ENCODE measurements at places on chromosomes 2 and 18. TPM values are rescaled to one million over a fixed set of nuclear protein-coding genes. Genes with fewer than 3 reads are reported as not detected.

DNA sequence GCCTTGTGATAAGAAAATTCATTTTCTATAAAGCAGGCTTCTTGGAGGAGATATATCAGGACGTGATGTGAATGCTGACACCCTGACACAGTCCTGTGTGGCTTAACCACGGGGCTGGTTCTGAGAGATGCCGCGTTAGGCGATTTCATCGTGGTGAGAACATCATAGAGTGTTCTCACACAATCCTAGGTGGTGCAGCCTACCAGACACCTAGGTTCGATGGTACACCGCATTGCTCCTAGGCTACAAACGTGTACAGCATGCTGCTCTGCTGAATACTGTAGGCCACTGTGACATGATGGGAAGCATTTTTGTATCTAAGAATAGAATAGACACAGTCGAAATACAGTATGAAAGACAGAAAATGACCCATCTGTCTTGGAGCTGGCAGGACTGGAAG is 82.5 kb downstream of the TNFRSF11A start:
- H3K36me3 ChIP-seq = no peaks in the 10 kb centered on the region
- no peak for DNase-seq
- H3K4me3 ChIP-seq = no peak overlapping the region

Gene PRKAG3
- total RNA-seq = not detected

DNA sequence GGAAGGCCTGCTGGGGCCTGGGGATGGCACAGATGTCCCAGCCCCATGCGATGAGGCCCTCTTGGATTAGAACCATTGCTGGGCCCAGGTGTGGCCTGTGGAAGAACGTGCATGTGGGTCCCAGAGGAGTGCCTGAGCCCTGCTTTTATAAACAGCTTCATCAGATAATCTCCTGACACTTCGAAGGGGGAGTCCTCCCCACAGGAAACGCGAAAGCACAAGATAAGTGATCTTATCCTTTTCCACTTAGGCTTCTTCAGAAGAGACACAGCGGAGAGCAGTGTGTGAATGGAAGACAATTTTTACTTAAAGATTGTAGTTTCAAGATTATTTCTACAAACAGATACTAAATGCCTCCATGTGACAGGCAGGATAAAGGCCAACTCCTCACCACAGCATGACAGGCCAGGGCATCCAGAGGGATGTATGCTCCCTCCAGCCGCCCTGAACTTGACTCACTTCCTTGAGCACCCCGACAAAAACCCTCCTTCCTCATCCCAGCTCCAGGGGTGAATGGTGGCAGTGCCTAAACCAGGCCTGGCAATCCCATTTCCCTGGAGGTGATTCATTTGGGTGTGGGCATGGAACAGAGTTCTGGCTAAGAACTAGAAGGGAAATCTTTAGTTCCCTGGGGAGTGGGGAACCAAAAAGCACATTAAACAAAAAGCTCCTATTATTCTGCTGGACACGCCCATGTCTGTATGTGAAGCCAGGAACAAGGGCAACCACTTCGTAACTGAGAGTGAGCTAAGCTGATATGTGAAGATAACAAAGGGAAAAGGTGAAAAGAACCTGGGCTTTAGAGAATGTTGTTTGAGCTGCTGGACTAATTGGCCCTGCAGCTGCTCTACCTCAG is 56.2 kb upstream of the TMEM163 start:
- peaks cover 4% of the 10 kb centered on the region for H3K27me3 ChIP-seq
- no peak overlapping the region for H3K27ac ChIP-seq
- H3K4me1 ChIP-seq = peaks cover 5% of the 10 kb centered on the region
- DNase-seq = no peak
- H3K36me3 ChIP-seq = no peaks in the 10 kb centered on the region
- H3K4me3 ChIP-seq = no peak overlapping the region

GRCh38 chr2:134791616-134792015 is 46.8 kb upstream of the ACMSD start:
- H3K4me1 ChIP-seq = no peaks in the 10 kb centered on the region
- H3K36me3 ChIP-seq = no peaks in the 10 kb centered on the region
- no peak overlapping the region for H3K27ac ChIP-seq

DNA sequence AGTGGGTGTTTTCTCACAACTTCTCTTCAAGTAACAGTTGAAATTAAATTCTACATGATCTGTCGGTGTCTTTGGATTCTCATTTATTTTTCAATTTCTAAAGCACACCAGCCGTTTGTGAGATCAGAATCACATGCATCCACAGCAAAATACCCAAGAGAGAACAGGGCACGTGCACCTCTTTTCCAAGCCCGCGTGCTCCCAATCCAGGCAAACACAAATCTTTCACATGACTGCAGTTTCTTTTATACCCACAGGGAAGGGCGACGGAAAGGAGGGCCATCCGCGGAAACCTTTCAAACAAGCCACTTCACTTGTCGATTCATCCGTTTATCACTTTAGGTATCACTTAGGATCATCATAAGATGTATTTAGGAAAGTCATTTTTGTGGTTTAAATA is 13.0 kb upstream of the DAPL1 start:
- no peak overlapping the region for H3K4me3 ChIP-seq
- no peaks in the 10 kb centered on the region for H3K36me3 ChIP-seq
- H3K27ac ChIP-seq = no peak overlapping the region
- no peak for DNase-seq

DNA sequence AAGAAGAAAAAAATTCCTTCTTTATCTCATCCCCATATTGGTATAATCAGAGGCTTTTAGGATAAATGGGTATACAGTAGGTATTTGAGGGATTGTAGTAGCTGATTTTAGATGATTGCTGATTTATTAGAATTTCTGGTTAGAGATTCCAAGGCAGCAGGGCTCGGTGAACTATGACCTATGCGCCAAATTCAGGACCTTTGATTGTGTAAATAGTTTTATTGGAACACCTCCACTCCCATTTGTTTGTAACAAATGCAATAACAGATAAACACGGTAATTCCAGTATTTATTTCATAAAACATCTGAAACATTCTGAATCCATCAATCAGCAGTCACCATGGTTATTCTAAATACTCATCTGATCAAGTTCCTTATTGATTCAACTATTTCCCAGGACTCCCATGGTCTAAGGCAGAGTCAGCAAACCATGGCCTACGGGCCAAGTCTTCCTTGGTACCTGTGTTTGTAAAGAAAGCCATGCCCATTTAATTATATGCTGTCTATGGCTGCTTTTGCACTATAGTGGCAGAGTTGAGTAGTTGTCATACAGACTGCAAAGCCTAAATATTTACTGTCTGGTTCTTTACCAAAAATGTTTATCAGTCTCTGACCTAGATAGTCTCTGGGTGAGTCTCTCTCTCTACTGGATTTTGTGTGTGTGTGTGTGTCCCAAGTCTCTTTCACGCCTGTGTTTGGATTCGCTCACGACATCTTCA is 4.3 kb downstream of the MGAT5 start:
- H3K36me3 ChIP-seq = peaks cover 18% of the 10 kb centered on the region
- H3K4me1 ChIP-seq = peaks cover 98% of the 10 kb centered on the region
- H3K27ac ChIP-seq = peak overlapping the region; percentile 95
- H3K27me3 ChIP-seq = no peaks in the 10 kb centered on the region
- peak overlapping the region; percentile 73 for H3K4me3 ChIP-seq

DNA sequence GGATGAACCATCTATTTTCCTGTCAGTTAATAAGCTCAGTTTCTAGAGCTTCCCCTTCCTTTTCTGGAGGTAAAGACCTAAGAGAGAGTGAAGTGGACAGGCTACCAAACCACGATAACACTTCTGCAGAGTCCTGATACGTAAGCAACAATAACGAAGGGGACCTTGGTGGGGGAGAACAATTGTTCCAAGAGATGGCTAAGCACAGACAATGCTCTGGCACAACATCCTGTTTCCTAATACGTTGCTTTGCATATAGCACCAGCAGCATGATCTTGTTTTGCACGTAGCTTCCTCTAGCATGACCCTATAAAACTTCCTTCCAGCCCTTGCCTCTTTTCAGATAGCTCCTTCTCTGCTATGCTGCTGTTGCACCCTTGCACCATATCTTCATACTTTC is 247.3 kb downstream of the RAD51AP2 start:
- H3K27ac ChIP-seq = no peak overlapping the region
- H3K36me3 ChIP-seq = no peaks in the 10 kb centered on the region
- H3K27me3 ChIP-seq = no peaks in the 10 kb centered on the region
- no peaks in the 10 kb centered on the region for H3K4me1 ChIP-seq
- DNase-seq = no peak

GRCh38 chr2:84989422-84989821 is 18.5 kb downstream of the KCMF1 start:
- H3K4me1 ChIP-seq = peaks cover 41% of the 10 kb centered on the region
- DNase-seq = no peak
- H3K4me3 ChIP-seq = no peak overlapping the region
- H3K36me3 ChIP-seq = no peaks in the 10 kb centered on the region
- H3K27me3 ChIP-seq = no peaks in the 10 kb centered on the region

DNA sequence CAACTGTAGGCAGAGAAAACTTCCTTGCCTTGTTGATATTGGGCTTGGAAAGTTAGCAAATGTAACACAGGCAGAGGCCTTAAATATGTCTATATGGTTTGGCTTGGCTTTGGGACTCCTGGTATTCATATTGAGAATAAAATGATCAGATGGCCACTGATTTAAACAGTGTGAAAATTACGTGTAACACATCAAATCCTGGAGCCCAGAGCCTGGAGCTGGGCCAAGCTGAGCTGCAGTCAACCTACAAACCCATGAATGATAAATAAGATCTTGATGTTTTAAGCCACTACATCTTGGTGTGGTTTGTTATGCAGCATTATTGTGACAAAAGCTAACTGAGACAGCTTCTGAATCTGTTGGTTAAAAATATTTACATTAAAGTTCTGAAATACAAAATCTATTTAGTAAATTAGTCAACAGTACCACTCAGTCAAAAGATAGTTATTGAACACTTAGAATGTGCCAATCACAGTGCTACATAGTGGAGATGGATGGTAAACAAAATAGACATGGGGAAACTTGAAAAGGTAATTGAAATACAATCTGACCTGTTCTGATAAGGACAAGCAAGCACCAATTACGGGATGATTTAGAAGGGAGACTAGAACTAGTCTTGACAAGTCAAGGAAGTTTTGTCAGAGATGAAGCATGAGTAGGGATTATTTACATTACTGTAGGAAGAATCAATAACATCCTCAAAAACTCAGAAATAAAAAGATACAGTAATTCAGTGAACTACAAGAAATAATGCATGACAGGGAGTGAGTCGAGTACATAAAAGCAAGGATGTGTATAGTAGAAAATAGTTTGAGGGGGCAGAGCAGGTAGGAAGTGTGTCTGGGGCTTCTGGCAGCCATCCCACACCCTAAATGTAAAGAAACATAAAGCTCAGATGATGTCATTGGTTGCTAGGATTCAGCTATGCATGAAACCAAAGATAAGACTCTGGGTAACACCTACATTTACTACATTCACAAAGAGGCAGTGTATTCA is 157.7 kb downstream of the HNMT start:
- H3K4me1 ChIP-seq = no peaks in the 10 kb centered on the region
- no peaks in the 10 kb centered on the region for H3K36me3 ChIP-seq
- H3K27ac ChIP-seq = no peak overlapping the region

DNA sequence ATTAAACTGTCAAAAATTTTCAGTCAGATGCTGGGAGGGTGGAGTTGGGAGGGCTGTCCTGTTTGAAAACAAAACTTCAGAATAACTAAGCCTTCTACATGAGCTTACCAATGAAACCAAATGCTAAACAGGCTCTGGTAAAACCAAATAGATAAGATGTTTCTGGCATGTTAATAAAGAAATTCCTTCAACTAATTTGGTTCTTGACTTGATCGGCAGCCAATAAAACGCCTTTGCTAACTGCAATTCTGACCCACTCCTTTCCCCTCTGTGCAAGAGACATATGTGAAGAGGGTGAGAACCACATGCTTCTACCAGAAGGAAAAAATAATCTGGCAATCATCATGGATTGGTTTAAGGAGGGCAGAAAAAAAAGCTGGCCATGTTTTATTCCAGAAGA is 20.9 kb downstream of the MAP4K3 start:
- no peak for DNase-seq
- H3K4me3 ChIP-seq = no peak overlapping the region
- no peak overlapping the region for H3K27ac ChIP-seq
- H3K27me3 ChIP-seq = no peaks in the 10 kb centered on the region
- H3K4me1 ChIP-seq = peaks cover 46% of the 10 kb centered on the region

- H3K4me1 ChIP-seq = no peaks in the 10 kb centered on the region
- peaks cover 6% of the 10 kb centered on the region for H3K27me3 ChIP-seq
- no peak for DNase-seq
These were observed 51.3 kb downstream of the BCL11A start for GRCh38 chr2:60502144-60502543.

GRCh38 chr2:33383855-33384598 is 92.4 kb upstream of the RASGRP3 start:
- no peak overlapping the region for H3K27ac ChIP-seq
- peaks cover 5% of the 10 kb centered on the region for H3K27me3 ChIP-seq
- DNase-seq = no peak
- no peaks in the 10 kb centered on the region for H3K4me1 ChIP-seq

GRCh38 chr2:236769981-236770671 is 200.5 kb downstream of the ACKR3 start:
- DNase-seq = no peak
- H3K27me3 ChIP-seq = peaks cover 16% of the 10 kb centered on the region
- H3K4me1 ChIP-seq = no peaks in the 10 kb centered on the region
- H3K27ac ChIP-seq = no peak overlapping the region
- H3K36me3 ChIP-seq = no peaks in the 10 kb centered on the region

Gene LRRTM1
- not detected for total RNA-seq

Gene ACTR1B
- 97.8 TPM for total RNA-seq

DNA sequence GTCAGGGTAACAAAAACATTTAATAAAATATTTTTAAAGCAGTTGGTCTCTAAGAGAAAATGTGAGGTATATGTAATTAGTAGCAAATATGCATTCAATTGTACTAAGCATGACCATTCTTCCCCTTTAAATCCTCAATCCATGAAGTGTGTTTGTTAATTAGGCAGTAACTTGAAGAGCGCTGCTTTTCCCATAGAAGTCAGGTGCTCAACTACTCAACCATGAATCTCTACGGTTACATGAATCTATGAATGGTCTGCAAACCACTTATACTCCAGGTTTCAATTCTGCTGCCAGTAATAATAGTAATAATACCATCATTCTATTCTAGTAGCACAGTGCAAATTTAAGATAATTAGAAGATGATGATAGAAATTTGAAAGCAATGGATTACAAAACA is 55.8 kb downstream of the SLC8A1 start:
- H3K4me1 ChIP-seq = no peaks in the 10 kb centered on the region
- peaks cover 13% of the 10 kb centered on the region for H3K27me3 ChIP-seq

GRCh38 chr18:60664736-60665135 is 292.2 kb upstream of the MC4R start:
- H3K4me1 ChIP-seq = no peaks in the 10 kb centered on the region
- H3K4me3 ChIP-seq = no peak overlapping the region
- H3K36me3 ChIP-seq = no peaks in the 10 kb centered on the region
- no peaks in the 10 kb centered on the region for H3K27me3 ChIP-seq
- DNase-seq = no peak

Gene HOXD13
- not detected for total RNA-seq

GRCh38 chr2:152047824-152048471 is 50.9 kb downstream of the CACNB4 start:
- peaks cover 3% of the 10 kb centered on the region for H3K27me3 ChIP-seq
- no peaks in the 10 kb centered on the region for H3K36me3 ChIP-seq
- H3K27ac ChIP-seq = no peak overlapping the region
- no peaks in the 10 kb centered on the region for H3K4me1 ChIP-seq

Data from naive thymus-derived CD8-positive, alpha-beta T cell (primary cell).